ENCODE measurements at places on chromosomes 3 and 15.

- no peak for DNase-seq
Observed at GRCh38 chr15:70109978-70110377, 12.3 kb upstream of the TLE3 start.

GRCh38 chr15:80210611-80211573, 41.1 kb downstream of the CTXND1 start:
- DNase-seq = no peak

GRCh38 chr3:133763797-133764683, 17.8 kb downstream of the TF start:
- DNase-seq = no peak

- DNase-seq = no peak
Observed at GRCh38 chr3:183597959-183598358, 37.5 kb upstream of the KLHL24 start.

DNA sequence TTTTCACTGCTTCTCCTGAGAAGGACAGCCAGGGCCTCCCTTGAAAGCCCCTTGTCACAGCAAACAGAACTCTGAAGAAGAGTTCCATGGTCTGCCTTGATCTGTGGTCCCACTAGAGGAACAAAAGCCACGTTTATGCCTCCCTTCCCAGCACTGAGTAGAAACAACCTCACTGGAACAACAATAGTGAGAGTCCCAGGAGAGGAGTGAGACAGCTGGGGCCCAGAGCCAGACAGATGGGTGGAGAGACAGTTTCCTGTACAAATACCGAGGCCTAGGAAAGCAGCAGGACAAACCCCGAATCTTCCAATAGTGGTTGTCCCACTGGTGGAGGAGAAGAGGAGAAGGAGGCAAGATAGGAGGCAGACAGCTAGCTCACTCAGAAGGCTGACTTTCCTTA, 106.1 kb downstream of the WDR76 start:
- DNase-seq = no peak

DNA sequence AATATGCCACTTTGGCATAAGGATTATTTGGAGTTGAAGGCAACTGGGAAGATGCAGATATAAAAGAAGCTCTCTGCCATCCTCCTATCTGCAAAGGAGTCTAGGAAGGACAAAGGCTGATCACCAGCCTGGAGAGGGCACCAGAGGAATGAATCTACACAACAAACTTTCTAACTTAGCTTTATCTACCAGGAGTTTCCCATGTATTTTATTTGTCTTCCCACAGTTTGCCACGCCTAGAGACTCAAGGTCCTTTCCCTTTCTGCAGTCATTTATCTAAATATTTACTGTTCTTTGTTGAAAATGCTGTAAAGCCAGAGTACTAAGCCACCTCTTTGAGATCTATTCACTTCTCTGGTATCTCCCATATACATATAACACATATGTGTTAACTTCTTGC, 32.2 kb downstream of the GPR176 start:
- DNase-seq = peak; percentile 21

DNA sequence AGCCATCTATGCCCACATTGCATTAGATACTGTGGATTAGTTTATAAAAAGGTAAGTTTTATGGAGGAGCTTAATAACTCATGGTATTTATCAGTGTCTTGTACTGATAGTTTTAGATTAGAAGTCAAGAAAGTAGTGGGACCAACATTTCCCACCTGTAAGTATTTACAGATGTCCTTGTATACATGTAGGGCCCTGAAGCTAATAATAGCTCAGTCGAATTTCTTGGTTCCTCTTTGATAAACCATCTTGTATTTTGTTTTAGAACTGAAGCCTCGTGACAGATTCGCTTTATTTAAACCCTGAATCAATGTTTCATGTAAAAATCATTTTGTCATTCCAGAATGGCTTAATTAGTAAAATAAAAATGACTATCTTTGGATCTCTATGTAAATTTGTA, 73.4 kb downstream of the CRYBG3 start:
- no peak for DNase-seq

- no peak for DNase-seq
Observed at GRCh38 chr3:128359846-128360642, 106.6 kb downstream of the DNAJB8 start.

DNA sequence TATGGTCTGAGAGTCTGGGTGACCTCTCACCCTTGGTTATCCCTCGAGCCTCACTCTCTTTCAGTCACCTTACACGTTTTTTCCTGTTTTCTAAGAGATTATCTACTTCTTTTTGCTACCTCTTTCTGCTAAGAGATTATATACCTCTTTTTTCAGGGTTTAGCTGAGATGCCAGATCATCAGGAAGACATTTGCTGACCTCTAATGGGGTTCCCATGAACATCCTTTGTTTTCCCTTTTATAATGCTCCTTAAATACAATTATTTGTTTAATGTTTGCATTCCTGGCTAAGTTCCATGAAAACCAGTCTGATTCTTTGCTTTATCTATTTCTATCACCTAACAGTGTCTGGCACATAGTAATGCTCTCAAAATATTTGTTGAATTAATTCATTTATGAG, 39.6 kb downstream of the LEKR1 start:
- no peak for DNase-seq

DNA sequence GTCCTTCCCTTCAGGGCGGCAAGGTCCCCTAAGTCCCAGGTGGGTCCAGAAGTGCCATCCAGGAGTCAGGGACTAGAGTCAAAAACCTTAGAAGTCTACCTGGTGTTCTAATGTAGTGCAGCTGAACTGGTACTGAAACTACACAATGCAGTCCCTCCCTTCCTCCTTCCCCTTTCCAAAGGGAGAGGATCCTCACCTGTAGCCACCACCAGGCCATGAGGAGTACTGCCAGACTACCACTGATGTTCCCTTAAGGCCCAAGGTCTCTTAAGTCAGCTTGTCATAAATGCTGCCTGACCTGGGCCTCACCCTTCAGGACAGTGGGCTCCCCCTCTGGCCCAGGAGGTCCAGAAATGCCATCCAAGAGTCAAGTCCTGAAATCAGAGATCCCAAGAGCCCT, 98.9 kb downstream of the ULK4 start:
- DNase-seq = no peak

GRCh38 chr3:55272031-55272645, 215.0 kb downstream of the WNT5A start:
- no peak for DNase-seq

DNA sequence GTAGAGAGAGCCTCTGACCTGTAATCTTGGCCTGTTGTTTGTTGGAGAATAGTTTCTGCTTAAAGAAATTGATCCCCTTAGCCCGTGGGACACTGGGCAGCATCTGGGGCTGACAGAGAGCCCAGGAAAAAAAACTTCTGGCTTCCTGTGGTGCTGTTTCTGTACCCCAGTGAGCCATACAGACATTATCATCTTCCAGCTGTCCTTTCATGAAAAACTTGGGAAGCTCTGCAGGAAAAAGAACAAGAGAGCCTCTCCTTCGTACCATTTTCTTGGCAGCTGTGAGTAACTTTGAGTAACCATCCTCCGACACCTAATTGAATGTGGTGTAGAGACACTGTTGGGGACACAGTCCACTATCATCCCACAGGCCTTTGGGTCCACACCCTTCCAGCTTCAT, 333.0 kb downstream of the SHQ1 start:
- no peak for DNase-seq

DNA sequence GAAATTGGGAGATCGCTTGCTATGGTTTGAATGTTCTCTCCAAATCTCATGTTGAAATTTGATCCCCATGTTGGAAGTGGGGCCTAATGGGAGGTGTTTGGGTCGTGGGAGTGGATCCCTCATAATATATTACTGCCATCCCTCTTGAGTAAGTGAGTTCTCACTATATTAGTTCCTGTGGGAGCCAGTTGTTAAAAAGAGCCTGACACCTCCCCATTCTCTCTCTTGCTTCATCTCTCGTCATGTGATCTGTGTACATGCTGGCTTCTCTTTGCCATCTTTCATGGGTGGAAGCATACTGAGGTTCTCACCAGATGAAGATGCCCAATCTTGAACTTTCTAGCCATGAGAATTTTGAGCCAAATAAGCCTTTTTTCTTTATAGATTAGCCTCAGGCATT, 43.0 kb upstream of the IL20RB start:
- no peak for DNase-seq

- no peak for DNase-seq
Observed at GRCh38 chr15:76178296-76179000, 118.7 kb downstream of the TMEM266 start.

DNA sequence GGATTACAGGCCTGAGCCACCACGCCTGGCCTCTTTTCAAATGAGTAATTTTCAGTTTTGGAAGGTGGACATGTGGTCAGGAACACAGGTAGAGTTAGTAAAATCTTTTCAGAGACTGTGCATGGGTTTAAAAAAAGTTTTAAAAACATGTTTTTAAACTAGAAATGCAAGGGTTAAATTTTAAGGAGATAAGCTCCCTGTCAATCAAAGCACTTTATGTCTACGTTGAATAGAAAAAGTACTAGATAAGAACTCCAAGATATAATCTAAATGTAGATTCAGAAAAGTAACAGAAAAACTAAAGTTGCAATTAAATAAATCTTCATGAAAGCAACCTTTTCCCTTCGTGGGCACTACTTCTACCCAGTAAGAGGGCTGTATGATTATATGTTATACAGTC, 131.7 kb downstream of the CLASP2 start:
- no peak for DNase-seq

GRCh38 chr15:88794001-88794400, 9.2 kb upstream of the ACAN start:
- DNase-seq = no peak

GRCh38 chr15:24899367-24899766, 55.4 kb upstream of the SNRPN start:
- no peak for DNase-seq

DNA sequence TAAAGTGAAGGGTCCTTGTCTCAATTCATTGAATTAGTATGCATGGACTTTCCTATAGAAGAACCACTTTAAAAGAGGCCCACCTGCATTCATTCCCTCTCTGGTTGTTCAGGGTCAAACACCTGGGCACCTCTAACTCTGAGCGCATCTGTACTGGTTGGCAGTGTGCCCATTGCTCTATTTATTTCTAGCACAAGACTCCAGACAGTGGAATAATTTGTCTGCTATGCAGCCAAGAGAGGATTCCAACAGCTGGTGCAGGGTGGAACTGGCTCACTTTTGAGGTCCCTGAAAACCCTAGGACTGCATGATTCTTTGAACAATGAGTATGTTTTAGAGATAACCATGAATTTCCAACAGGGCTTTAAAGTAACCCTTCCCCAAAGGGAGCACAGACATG, 57.9 kb downstream of the CCDC33 start:
- DNase-seq = no peak

DNA sequence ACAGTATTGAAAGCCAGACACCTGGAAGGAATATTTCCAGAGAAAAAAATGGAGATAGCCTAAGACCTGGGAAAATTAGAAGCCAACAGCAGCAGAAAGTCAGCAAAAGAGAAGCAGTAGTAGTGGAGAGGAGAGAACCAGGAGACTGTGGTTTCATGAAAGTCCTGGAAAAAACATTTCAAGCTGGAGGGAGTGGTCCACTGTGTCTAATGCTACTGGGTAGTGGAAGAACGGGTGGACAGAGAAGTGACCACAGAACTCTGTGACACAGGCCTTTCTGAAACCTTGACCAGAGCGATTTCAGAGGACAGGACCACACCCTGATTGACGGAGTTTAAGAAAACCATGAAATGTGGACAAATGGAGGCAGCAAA, 15.3 kb upstream of the SH3BP5 start:
- no peak for DNase-seq

DNA sequence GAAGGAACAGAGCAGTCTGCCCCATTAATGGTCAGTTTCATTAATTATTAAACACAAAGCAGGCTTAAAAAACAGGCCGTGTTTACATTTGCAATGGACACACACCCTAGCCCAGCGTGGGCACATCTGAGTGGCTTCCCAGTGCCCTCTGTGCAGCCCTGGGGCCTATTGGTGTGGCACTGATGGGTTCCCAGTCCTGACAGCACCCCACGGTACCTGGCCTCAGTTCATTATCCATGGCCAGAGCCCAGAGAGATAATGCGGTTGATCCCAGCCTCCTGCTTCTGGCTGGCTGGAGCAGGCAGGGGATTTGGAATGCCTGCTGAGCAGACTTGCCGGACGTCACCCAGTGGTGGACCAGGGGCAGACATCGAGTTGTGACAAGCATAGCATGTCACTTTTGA, 110.5 kb upstream of the ABHD17C start:
- DNase-seq = no peak

- DNase-seq = no peak
Observed at GRCh38 chr3:87987952-87988351, 70.9 kb downstream of the CGGBP1 start.

- DNase-seq = no peak
Observed at GRCh38 chr15:58704155-58704865, 45.2 kb downstream of the ADAM10 start.
